Stimulated activated CD8-positive, alpha-beta memory T cell treated with anti-CD3 and anti-CD28 coated beads, Interleukin-2, amount 100 ng/mL, for 1 hour (primary cell): ENCODE measurements at places on chromosomes 4 and X.

- no peak for DNase-seq
Observed at GRCh38 chr4:19809989-19810388, 441.7 kb upstream of the SLIT2 start.

DNA sequence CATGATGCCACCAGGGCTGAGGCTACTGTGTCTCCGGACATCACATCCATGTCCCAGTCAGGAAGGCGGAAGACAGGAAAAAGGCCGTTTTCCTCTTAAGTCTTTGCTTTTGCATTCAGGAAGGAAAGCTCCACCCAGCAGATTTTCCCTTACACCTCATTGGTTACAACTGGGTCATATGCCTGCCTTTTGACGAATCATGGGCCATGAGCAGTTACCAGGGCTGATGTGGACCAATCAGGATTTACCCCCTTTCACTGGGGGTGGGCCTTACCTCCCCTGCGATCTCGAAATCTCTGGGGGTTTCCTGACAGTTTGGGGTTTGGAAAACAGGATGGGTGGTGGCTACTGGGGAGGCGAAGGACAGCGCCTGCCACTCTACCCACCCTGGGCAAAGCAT, 52.5 kb upstream of the GRPEL1 start:
- no peak for DNase-seq

DNA sequence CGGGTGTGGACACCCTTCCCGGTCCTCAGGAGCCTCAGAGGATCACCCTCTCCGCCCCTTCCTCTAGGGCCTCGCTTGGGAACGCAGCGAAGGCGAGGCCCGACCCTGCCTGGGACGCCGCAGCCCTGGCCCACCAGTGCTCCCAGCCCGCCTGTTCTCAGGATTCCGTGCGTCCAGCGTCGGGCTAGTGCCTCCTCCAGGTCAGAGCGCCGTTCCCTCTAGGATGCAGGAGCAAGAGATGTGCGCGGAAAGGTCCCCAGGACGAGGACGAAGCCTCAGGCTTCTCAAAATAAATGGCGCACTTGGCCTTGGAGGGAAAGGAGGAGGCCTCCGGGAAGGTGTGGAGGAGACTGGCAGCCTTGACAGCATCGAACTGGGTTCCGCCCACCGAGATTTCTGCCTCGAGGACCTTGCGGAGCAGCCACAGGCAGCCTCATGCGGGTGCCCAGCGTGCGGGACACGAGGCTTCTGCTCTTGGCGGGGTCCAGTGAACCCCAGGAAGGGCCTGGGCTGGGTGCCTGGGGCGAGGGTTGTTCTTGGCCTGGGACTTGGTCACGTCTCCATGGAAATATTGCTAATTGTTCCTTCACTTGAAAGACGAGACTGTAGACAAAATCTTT, 35.1 kb downstream of the PITX2 start:
- DNase-seq, result no peak

- DNase-seq, result no peak
Observed at GRCh38 chr4:47617607-47618006, 132.5 kb downstream of the ATP10D start.

DNA sequence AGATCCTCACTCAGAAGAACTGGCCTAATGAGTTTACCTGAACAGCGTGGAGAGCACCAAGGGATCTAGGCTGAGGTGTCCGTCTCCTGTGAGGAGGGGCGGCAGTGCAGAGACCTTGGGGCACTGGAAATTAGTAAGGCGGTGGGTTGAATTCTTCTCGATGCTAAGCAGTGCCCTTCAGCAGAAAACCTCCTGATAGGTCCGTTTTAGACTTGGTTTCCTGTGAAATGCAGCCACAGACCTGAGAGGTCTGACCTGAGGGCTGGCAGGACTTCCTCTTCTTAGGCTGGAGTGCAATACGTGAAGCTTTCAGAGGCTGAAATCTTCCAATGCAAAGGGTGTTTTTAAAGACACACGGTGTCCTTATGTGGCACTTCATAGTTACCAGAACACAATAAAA, at the start of gene CLNK:
CLNK (minus strand) TSS at position 138 of the 400 bp plus-strand sequence. CDS start 16,899 bp downstream, outside the sequence.
- no peak for DNase-seq

GRCh38 chr4:103008875-103009729, 10.4 kb downstream of the SLC9B1 start:
- no peak for DNase-seq

GRCh38 chr4:7549866-7550265, 115.1 kb upstream of the PSAPL1 start:
- DNase-seq, result no peak

DNA sequence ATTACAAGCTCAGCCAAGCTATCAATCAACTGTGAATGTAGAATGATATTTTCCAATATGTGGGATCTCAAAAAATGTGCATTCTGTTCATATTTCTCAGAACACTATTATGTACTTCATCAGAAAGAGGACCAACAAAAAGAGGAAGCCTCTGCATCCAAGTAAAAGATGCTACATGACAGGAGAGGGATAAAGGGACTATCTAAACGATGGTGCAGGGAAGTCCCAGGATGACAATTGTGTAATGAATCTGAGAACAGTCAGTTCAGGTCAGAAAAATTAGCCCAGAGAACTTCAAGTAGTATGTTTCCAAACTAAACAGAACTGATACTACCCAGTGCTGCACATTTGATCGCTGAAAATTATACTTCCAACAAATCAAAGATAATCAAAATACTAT, 127.0 kb downstream of the ZNF330 start:
- DNase-seq, result no peak

- no peak for DNase-seq
Observed at GRCh38 chr4:7328913-7329638, 105.7 kb downstream of the PSAPL1 start.

DNA sequence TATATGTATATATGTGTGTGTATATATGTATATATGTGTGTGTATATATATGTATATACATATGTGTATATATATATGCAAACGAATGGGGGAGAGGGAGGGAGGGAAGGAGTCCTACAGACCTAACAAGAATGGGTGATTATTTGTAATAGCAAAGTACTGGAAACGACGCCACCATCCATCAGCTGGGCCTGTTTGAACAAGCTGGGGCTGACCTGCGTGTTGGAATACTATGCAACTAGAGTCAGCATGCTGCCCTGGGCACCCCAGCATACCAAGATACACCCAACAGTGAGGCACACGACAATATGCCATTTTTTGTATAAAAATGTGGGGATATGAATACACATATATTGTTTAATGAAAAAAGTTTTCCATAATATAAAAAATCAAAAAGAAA, 21.6 kb upstream of the CCNQ start:
- DNase-seq, result no peak

- no peak for DNase-seq
Observed at GRCh38 chrX:45571453-45571852, 370.8 kb upstream of the DIPK2B start.

DNA sequence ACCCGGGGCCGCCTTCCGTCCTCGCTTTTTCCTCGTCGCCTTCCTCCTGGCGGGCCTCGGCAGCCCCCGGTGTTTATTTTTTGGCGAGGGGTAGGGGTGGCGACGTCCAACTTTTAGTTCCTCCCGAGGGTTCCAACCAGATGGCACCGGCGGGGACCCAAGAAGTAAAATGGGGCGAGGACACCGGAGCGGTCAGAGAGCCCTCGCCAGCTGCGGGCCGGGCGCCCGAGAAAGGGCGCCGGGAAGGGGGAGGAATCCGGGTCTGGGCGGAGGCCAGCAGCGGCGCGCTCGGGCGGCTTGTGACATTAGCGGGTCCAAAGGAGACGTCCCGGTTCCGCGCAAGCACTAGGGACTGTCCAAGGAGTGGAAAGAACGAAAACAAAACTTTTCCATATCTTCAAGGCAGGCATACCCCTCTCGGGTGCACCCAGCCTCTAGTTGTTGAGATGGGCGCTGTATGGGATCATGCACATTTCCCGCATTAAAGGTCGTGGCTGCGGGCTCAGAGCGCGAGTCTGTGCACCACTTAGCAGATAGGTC, 691 bp upstream of the USP46 start:
- DNase-seq, result no peak

- no peak for DNase-seq
Observed at GRCh38 chr4:55650483-55650882, 14.4 kb upstream of the NMU start.

DNA sequence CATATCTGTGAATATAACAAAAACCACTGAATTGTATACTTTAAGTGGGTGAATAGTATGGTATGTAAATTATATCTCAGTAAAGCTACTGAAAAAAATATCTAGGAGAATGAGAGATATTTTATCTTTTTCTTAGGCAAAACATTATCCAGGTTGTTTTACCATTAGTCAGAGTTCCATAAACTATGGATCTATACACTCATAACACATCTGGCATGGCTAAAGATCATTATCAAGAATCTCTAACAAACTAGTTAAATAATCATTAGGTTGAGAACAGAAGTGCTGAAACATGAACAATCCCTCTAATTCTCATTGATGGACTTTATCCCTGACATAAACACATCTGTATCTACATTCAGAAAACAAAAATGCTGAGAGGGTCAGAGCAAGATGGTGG, 15.6 kb downstream of the MED14 start:
- DNase-seq, result no peak

- no peak for DNase-seq
Observed at GRCh38 chr4:8844976-8845690, 26.5 kb downstream of the HMX1 start.

DNA sequence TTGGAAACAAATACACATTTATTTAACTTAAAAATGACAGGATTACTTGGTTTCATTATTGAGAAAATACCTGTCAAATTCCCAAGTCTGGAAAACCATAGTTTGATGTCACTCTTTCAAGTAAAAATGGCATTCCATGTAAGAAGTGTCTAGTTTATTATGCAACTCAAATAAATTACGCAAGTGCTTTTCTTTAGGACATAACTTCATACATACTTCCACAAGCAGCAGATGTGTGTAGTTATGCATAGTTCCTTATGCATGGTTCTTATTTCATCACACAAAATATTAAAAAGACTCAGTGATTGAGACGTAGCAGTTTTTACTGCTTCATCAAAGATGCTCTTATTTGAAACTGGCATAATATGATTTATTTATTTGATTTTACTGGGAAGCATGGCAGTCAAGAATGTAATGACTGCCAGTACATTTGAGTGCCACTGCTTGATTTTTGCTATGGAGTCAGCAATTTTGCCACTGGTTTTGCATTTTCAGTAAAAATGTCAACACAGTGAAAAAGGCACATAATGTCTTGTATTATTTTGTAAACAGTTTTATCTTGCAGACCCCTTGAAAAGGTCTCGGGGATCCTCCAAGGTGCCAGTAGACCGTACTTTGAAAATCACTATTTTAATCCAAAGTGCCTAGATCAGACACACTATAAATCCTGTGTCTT, 62.1 kb downstream of the CLCN3 start:
- no peak for DNase-seq

DNA sequence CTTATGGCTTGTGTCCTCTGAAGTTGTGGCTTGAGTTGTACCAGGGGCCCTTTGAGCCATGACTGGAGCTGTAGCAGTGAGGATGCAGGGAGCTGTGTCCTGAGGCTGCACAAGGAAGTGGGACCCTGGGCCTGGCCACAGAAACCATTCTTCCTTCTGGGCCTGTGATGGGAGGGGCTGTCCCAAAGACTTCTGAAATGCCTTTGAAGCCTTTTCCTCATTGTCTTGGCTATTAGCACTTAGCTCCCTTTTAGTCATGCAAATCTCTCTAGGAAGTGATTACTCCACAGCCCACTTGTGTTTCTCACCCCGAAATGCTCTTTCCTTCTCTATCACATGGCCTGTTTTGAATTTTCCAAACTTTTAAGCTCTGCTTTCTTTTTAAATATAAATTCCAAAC, 92.4 kb downstream of the FHDC1 start:
- no peak for DNase-seq

DNA sequence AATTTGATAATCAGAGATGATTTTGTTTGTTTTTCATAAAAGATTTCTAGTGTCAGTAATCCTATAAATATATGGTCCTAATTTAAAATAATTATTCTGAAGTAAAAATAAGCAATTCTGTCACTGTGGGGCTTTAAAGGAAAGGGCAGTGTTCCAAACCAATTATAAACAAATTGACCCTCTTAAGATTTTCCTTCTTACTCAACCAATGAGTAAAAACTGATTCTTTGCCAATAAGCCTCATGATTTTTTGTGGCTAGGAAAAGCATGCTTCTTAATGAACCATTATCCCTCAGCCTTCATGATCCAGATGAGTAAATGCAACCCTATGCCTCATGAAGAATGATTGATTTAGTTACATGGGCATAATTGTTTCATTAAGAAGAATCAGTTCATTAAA, 1010.4 kb downstream of the ADGRL3 start:
- no peak for DNase-seq

DNA sequence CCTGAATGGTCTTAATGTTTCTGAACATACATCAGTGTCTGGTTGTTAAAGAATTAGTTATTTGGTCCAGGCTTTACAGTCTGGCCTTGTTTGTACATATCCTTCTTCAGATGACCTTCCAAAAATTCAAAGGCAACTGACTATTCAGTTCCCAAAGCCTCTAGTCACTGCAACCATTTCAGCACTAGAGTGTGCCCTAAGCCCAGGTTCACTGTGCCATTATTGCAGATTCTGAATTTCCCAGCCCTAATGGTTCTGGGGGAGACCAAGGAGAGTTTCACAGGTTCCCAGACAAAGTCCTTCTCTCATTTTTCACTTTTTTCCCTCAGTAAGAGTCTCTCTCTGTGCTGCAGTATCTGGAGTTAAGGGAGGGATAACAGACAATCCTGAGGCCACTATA, 235.8 kb downstream of the TRAM1L1 start:
- DNase-seq, result no peak

DNA sequence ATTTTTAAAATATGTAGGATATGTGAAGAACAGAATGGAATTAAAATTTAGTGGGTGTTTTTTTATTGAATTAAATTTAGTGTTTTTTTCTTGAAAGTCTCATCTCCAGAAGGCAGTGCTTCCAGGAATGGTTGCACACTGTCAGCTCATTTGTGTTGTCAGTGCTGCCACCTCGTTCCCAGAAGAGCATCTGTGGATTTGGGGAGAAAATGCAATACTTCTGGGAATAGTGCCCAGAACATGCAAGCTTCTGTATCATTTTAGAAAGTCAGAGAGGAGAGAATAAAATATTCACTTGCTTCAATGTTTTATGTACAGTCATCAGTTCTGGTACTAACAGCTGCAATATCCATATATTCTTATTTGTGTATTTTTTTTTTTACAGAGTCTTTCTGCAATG, 608.8 kb downstream of the PCDH7 start:
- no peak for DNase-seq

DNA sequence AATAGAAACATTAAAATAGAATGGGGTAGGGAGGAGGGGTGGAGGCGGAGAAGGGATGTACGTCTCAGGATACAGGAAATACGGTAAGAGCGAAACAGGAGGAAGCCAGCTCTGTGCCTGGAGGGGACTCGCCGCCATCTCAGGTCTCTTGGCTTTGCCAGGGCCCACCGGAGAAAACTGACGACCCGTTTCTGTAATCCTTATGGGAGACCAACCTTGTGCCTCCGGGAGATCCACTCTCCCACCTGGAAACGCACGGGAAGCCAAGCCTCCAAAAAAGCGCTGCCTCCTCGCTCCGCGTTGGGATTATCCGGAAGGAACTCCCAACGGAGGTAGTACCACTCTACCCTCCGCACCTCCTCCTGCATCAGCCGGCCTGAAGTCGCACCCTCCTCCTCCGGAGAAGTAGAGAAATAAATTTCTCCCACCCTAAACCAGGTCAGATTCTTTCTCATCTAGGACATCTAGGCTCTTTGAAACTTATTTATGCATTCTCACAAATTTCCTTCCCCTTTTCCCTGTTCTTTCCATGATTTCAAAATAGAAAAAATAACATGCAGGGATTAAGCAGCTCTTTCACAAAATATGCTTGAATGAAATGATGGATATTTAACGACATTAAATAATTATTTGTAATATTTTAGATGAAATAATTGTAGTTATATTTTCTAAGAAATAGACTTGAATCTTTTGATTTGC, at the start of gene NBDY:
NBDY (plus strand) TSS at position 92 of the 699 bp plus-strand sequence; CDS start at position 203, 111 bp downstream.
- DNase-seq, result no peak
